ENCODE measurements at places on chromosomes 3 and 15.

- DNase-seq: no peak
Observed at GRCh38 chr3:155957412-155957880, 87.0 kb downstream of the GMPS start.

DNA sequence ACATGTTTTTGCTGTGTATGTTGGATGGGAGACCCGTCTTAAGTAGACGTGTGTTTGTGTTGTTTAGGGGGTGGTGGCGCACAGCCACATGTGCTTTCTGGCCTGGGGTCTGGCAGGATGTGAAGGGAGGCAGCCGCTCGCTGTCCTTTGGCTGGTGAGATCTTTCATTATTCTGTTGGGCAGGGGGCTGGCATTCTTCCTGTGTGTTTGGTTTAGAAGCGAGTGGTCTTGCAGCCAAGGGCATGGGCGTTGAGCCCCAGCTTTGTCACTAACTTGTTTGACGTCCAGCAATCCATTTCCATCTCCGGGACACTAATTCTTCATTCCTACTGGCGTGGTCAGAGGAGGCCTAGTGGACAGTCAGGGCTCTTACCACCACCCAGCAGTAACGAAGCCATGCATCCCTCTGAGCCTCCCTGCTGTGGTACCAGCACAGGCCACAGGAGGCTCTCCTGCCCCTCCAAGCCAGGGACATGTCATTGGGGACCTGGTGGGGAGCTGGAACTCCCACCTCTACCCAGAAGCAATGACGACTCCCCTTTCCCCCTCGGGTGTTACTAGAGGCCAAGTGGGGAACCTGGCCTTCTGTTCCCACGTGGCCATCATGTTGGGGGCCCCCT is 10.7 kb downstream of the THSD4 start:
- no peak for DNase-seq

GRCh38 chr3:171878461-171879225 is 35.5 kb downstream of the TMEM212 start:
- DNase-seq: no peak

DNA sequence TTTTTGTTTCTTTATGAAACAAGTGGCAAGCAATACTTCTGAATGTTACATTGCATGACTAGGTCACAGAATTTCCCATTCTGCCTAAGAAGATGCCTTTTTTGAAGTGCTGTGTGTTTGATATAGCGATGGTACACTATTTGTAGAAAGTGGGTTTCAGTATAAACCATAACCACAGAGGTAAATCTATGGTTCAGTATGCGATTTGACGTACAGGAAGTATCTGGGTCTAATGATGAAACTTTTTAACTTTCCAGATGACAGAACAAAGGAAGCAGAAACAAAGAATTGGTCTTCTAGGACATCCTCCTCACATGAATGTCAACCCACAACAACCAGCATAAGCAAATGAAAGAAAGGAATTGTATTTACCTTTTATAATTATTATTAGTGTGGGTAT is 133.4 kb upstream of the BHLHE40 start:
- no peak for DNase-seq

GRCh38 chr3:77835921-77836320 is 796.0 kb downstream of the ROBO2 start:
- DNase-seq: no peak

GRCh38 chr3:171377859-171378258 is 82.3 kb downstream of the TNIK start:
- no peak for DNase-seq

GRCh38 chr15:44812029-44812517 is 75.7 kb downstream of the TRIM69 start:
- no peak for DNase-seq

GRCh38 chr15:49103002-49103401 is 52.4 kb downstream of the COPS2 start:
- DNase-seq: no peak

DNA sequence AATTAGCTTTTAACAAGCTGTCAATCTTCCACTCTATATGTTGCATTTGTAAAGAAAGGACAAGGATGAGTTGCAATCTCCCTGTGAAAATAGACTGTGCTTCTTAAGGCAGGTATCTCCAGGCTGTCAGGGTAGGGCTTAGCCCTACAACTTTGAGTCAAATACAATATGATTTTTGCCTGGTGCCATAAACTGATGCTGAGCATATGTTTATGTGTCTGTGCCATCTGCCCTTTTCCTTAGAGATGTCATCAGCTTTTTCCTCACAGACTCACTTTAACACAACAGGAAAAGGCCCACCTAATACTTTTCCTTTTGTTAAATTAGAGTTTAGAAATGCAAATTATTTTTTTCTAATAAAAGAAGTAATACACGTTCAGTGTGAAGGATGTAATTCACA is 548.3 kb downstream of the NLGN1 start:
- no peak for DNase-seq

GRCh38 chr3:29914861-29915524 is 634.1 kb downstream of the RBMS3 start:
- no peak for DNase-seq

All from activated gamma-delta T cell treated with anti-CD3 and anti-CD28 coated beads, Interleukin-2, amount 50 U/mL, for 16 hours (primary cell).